HFF-Myc (cell line): ENCODE measurements at places on chromosomes 5 and 9.

DNA sequence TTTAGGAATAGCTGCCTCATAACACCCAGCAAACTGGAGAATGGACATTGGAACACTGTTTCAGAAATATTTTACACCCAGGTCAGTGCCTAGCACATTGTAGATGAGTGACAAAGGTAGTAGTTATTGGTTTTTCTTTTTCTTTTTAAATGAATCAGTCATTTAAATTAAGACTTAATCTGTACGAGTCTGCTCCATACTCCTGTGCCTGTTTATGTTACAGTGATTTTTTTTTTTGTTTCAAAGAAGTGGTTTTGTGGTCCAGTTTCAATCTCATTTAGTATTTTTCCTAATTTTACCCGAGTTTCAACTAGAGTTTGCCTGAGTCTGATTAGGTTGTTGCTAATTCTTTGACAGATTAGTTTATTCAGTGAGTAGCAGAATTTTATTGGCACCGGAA, 16.2 kb downstream of the LMNB1 start:
- no peak for DNase-seq

DNA sequence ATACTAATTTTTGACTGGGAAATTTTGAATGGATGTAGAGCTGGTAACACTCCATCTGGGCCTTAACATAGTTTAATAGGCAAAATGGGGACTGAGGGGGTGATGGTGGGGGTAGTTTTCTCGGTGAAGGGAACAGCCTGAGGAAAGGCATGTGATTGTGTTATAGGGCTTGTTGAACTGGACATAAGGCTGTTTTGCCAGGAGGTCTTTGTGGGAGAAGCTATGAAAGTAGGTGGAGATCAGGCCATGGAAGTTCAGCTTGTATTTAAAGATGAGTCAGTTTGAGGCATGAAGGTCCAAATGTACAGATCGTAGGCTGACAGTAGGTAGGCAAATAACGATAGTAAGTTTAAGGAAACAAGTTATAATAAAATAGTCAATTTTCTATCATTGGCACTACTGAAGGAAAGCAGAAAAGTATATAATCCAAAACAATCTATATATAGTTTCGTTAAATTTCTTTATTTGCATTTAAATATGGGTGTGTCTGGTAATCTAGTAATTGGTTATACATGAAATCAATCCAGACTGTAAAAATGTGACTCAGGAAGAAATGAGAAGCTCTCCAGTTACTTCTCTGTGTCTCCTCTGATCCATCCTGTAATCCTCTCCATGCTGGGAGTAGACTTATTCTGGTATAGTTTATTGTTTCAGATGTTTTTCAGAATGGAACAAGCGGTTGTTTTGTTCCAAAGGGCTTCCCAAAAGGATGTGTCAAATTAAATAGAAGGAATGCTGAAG, 2.8 kb downstream of the CSNK1G3 start:
- no peak for DNase-seq

GRCh38 chr9:21558079-21558478, 76.0 kb upstream of the IFNE start:
- DNase-seq = no peak

DNA sequence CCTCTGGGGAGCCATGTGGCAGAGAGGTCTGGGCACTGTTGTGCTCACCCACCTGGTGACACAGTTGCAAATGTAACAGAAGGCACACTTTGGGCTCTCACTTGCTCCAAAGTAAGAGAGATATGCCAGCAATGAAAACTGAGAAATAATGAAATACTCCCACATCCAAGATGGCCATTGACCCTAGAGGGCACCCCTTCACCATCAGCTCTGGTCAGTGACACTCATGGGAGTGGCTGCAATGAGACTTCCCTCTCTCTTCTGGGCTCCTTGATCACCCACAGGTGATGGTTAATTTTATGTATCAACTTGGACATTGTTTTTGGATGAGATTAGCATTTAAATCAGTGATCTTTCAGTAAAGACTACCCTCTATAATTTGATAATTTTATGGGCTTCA, 248.4 kb downstream of the CDH12 start:
- DNase-seq = no peak

- no peak for DNase-seq
Measured at GRCh38 chr5:104247260-104247659, 684.7 kb upstream of the NUDT12 start.

- DNase-seq = no peak
Measured at GRCh38 chr9:6216951-6217350, 1.3 kb downstream of the IL33 start.

GRCh38 chr5:122112063-122112462, 17.3 kb upstream of the ZNF474 start:
- DNase-seq = no peak

DNA sequence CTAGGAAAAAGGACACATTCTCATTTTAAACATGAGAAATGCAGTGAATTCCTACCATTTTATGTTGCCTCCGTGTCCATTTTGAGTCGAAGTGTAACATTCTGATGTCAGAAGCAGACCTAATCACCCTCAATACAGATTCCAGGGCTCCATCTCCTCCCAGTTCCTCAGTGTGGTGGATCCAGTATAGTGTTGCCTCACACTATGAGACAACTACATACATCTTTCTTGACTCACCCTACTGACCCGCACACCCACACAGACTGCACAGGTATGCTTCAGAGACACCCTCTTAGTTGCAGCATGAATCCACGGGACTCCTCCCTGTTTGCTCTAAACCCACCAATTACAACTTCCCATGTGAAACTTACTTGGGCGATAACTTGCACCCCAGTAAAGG, 564.9 kb downstream of the SEMA5A start:
- no peak for DNase-seq

- no peak for DNase-seq
Measured at GRCh38 chr9:33466565-33467495, 6.9 kb downstream of the NOL6 start.

DNA sequence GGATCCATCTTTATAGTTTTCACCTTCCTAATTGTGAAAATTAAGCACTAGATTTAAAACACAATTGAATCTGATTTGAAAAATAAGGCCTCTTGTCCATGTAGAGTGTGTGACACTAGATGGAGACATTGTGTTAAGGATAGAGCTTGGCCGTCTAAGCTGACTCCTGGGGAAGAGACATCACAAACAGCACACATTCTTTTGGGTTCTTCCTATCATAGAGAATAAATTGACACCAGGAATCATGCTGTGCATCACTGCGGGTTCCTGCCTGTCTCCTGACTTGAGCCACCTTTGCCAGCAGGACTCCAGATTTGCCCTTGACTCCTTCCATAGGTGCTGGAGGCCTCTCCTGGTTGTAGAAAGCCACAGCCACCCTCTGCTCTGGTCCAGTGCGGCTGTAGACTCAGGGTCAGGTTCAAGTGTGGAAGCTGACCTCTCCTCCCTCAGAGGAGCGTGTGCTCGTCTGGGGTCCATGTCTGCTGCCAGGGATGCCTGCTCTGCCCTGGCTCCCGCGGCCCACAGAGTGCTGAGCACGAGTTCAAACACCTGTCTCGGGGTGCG, 11.2 kb downstream of the ROPN1L start:
- peak; percentile 71 for DNase-seq

DNA sequence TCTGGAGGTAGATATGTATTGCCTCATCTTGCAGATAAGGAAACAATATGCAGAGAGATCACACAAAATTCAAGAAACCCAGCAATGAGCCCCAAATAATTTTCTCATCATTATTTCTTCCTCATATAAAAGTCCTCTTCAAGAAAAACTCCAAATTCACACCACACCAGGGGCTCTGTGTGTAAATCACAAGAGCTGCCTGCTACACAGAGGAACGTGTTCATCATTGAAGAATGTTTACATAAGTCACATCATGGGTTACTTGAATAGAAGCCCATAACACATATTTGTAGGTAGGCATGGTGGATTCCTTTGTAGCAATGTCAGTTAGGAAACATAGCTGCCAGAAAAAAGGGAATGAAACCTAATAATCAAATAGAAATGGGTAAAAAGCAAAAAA, 308.1 kb upstream of the TLE4 start:
- no peak for DNase-seq

DNA sequence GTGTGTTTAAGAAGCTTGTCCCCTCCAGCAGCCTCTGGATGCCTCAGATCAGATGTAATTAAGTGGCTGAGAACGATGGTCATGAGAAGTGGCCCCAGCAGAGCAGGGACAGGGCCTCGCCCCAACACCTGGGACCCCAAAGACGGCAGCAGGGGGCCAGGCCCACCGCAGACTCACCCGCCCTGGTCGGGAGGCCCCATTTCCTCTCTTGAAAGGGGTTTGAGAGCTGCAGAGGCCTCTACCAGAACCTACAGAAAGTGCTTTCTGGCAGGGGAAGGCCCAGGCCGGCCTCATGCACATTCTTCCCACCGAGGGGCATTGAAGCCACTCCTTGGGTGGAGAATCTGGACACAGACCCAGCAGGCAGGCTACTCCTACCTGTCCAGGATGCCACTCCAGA, 85.2 kb upstream of the FCN2 start:
- DNase-seq = no peak

GRCh38 chr9:107375651-107376369, 92.7 kb downstream of the RAD23B start:
- DNase-seq = no peak

DNA sequence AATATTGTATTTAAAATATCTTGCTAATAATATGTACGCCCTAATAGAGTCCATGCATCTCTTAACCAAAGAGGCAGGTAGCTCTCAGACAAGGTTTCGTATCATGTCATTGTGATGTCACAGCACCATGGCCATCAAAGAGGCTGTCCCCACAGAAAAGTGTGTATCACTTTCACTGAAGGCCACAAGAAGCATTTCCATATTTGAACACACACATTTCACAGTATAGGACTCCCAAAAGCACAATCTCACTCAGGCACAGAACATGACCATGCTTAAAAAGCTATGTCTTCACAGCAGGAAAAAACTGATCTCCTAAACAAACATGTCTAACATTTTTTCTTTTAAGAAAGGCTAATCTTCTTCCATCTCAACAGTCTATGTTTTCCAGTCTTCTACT, 133.8 kb downstream of the DENND1A start:
- no peak for DNase-seq

DNA sequence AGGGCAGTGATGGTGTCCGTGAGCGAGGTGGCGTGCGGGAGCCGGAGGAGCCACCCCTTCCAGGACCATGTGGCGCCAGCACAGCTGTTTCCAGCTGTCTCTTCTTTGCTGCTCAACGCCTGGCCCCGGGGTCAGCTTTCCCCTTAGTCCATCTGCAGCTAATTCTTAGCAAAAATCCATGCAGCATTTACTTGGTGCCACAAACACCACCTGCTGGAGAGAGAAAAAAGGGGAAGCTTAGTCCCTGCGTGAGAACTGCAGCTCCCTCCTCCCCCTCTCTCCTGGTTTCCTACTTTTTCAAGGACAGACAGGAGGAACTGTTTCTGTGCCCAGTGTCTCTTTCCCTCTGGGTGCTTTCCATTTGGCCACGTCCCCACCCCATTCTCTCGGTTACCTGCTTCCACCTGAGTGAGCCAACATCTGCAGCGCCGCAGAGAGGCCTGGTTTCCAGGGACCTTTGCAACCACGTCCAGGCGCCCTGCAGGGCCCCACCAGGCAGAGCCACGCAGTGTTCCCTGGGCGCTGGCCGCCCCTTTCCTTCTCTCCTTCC, 3.4 kb downstream of the SLC6A19 start:
- no peak for DNase-seq

- DNase-seq = peak; percentile 14
Measured at GRCh38 chr5:71471193-71471592, 15.7 kb downstream of the BDP1 start.

DNA sequence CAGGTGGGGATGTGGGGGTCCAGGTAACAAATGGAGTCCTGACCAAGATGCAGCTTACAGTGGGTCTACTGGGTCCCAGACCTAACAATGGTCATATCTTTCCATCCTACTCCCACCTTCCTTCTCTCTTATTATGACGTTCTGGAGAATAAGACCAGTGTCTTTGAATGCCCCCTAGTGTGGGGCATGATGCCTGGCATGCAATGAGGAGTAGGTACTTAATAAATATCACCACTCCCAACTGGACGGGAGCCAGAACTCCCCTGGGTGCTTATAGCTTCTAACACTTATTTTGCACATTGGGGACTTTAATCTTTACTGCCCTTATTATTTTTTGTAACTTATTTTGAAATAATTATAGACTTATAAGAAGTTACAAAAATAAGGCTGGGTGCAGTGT, 98.2 kb downstream of the NDFIP1 start:
- no peak for DNase-seq

- DNase-seq = no peak
Measured at GRCh38 chr5:59537961-59538749, 355.4 kb downstream of the PDE4D start.

GRCh38 chr9:91894023-91894422, 56.0 kb downstream of the ROR2 start:
- DNase-seq = no peak

DNA sequence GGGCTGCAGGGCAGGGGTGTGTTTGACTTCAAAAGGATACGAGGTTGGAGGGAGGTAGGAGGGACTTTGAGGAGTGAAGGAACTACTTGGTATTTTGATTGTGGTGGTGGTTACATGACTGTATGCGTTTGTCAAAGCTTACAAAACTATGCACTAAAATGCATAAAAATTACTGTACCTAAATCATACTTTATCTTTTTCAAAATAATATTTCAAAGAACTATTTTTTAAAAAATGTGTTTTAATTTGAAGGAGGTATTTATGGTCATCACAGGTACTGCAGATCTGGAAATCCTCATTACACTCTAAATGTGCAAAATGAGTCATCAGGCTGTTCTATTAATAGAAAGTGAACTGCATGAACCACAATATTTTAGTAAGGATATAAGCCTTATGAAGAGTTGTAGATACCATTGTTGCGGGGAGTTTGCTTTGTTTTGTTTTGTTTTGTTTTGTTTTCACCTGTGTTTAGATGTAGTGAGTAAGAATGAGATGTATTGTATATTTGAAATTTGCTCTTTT, 116.9 kb downstream of the ARRDC3 start:
- DNase-seq = no peak

DNA sequence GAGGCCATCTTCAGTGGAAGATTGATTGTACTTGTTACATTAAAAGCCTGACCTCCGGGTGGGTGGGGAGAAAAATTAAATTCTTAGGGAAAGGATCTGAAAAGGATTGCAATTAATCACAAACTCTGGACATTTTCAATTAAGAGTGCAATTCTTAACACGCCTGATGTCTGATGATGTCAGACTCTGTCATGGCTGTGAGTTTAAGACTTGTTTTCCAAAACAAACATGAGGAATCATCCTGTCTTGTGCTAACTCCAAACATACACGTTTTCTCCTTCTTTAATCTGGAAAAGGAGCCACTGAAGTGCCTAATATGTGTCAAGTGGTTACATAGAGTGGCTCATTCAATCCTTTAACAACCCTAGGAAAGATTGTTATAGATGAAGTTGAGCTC, 60.4 kb upstream of the SMIM23 start:
- no peak for DNase-seq

- no peak for DNase-seq
Measured at GRCh38 chr5:5598547-5599113, 176.2 kb downstream of the ICE1 start.

DNA sequence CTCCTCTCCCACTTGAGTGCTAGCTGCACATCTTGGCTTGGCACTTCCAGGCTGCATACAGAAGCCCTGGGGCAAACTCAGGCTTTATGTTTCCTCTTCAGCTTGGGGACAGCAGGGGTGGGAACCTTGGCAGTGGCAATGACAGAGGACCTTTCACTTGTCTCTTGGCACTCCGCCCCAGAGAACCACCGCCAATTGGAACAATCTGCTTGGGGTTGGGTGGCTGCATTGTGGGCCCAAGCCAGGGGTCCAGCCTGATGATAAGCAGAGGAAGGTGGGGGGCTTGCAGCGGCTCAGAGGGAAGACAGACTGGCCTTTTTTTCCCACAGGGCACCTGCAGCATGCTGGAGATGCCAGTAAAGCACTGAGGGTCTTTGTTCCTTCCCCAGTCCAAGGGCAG, 179.0 kb upstream of the NMUR2 start:
- DNase-seq = no peak
